ENCODE measurements at places on chromosomes 13 and 19. TPM values are rescaled to one million over a fixed set of nuclear protein-coding genes. Genes with fewer than 3 reads are reported as not detected.

The TPTE2 gene
- not detected for total RNA-seq

DNA sequence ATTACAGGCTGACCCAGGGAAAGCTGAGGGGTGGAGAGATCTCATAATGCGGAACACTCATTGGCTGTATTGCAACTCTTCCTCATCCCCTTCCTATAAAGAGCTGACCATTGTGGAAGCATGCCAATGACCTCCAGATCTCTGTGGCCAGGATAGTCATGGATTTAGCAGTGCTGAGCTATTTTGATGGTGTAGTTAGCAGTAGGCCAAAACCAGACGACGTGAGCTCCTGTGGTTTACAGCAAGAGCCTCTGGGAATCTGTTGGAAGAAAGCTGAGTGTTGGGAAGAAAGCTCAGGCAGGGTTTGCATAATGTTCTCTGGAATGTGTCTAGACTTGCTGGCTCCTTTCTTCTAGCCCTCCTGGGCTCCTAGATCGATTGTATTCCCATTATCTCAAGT lies 187.5 kb upstream of the GPC6 start:
- H3K36me3 ChIP-seq, result no peaks in the 10 kb centered on the region
- H3K4me1 ChIP-seq, result no peaks in the 10 kb centered on the region
- no peak for DNase-seq
- H3K4me3 ChIP-seq, result no peak overlapping the region
- no peak overlapping the region for H3K27ac ChIP-seq
- H3K27me3 ChIP-seq, result no peaks in the 10 kb centered on the region

- H3K36me3 ChIP-seq, result no peaks in the 10 kb centered on the region
- H3K4me1 ChIP-seq, result no peaks in the 10 kb centered on the region
- no peak overlapping the region for H3K27ac ChIP-seq
- DNase-seq, result no peak
Observed at GRCh38 chr13:86476656-86477055, 677.4 kb upstream of the SLITRK6 start.

The MCF2L gene
- total RNA-seq, result 112 TPM

The SELENOV gene
- not detected for total RNA-seq

The SCGB2B2 gene
- not detected for total RNA-seq

The ATCAY gene
- total RNA-seq, result not detected

DNA sequence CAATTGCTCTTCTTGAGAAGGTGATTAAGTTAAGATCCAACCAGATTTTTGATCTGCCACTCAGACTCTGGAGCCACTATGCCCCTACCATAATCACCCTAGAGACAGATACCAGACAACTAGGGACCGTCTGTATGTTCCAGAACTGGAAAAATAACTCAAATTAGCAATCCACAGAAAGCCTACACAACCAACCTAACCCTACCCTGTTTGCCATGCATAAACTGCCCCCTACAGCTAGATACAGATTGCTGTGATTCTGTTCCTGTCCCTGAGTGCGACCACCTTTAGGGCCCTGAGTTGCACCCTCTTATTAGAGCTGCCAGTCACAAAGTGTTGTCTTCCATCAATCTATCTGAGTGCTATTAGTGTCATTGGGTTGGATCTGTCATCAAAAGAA lies 929.8 kb upstream of the SLITRK1 start:
- DNase-seq, result no peak
- H3K36me3 ChIP-seq, result no peaks in the 10 kb centered on the region
- no peak overlapping the region for H3K4me3 ChIP-seq
- H3K27me3 ChIP-seq, result no peaks in the 10 kb centered on the region

The MEF2B gene
- total RNA-seq, result not detected

DNA sequence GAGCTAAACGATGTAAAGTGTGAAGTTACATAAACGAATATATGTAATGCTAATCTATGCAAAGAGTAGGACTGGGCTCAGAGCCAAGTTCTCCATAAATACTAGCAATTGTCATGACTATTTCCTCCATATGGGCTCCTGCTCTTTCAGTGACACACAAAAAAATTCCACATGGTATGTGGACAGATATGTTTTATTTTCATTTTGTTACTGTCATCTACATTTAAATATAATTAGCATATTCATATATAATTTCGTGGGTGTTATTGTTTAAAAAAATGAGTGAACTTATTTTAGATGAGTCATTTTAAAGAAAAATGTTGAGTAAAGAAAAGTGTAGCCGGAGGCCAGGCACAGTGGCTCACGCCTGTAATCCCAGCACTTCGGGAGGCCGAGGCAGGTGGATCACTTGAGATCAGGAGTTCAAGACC lies 5.0 kb upstream of the IGSF23 start:
- H3K36me3 ChIP-seq, result no peaks in the 10 kb centered on the region
- H3K27ac ChIP-seq, result no peak overlapping the region
- DNase-seq, result no peak
- no peaks in the 10 kb centered on the region for H3K27me3 ChIP-seq
- peaks cover 4% of the 10 kb centered on the region for H3K4me1 ChIP-seq

- H3K27me3 ChIP-seq, result no peaks in the 10 kb centered on the region
- H3K4me1 ChIP-seq, result no peaks in the 10 kb centered on the region
- no peak overlapping the region for H3K27ac ChIP-seq
Observed at GRCh38 chr13:37241786-37242185, 136.3 kb upstream of the CSNK1A1L start.

The FFAR1 gene
- total RNA-seq, result not detected

DNA sequence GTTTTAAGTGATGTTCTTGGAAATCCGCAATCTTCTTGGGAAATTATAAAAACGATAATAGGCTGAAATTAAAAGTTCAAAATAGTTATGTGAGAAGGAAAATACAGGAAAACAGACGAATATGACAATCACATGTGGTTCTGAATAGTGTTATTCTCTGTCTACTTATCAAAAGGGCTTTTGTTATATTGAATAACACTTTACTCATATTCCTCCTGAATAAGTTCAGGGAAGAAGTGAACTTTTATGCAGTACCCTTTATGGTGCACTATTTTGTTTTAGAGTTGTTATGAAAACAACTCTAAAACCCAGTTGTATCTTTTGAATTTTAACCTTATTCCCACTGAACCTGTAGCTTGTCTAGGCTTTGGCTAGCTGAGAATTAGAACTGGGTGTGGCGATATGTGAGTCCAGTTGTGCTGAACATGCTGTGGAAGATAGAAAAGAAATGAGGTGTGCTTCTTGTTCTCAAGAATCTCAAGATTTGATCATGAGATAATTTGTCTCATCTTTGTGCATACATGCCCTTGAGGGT lies 384.4 kb downstream of the LMO7 start:
- no peaks in the 10 kb centered on the region for H3K36me3 ChIP-seq
- H3K27ac ChIP-seq, result no peak overlapping the region
- no peaks in the 10 kb centered on the region for H3K4me1 ChIP-seq
- H3K4me3 ChIP-seq, result no peak overlapping the region
- DNase-seq, result no peak

- peak overlapping the region; percentile 83 for H3K27ac ChIP-seq
- peak; percentile 97 for DNase-seq
- H3K27me3 ChIP-seq, result no peaks in the 10 kb centered on the region
- H3K4me1 ChIP-seq, result peaks cover 43% of the 10 kb centered on the region
- H3K4me3 ChIP-seq, result no peak overlapping the region
- H3K36me3 ChIP-seq, result peaks cover 81% of the 10 kb centered on the region
Observed at GRCh38 chr19:15265850-15266248, 33.6 kb upstream of the EPHX3 start.

DNA sequence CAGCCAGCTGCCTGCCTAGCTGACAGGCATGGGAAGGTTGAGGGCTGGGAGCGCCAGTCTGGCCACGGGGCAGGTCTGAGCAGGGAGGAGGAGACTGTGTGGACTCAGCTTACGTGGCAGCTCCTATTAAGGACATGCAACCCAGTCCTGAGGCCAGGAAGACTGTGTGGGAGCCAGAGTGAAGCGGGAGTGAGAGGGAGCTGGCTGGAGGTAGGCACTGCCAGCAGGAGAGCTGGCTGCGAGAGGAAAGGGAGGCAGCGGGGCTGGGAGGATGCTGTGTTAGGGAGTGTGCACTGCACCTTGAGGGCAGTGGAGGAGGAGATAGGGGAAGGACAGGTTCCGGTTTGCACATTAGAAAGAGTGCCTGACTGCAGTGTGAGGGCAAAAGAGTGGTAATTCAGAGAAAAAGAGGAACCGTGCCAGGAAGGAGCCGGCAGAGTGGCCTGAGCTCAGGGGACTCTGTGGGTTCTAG lies 99.2 kb downstream of the SLC7A1 start:
- peaks cover 19% of the 10 kb centered on the region for H3K36me3 ChIP-seq
- H3K27ac ChIP-seq, result peak overlapping the region; percentile 67
- H3K4me1 ChIP-seq, result peaks cover 16% of the 10 kb centered on the region
- DNase-seq, result peak; percentile 81

The MTUS2 gene
- 8.9 TPM for total RNA-seq

- no peaks in the 10 kb centered on the region for H3K4me1 ChIP-seq
- no peak for DNase-seq
- no peak overlapping the region for H3K27ac ChIP-seq
- no peaks in the 10 kb centered on the region for H3K27me3 ChIP-seq
Observed at GRCh38 chr13:70162141-70162540, 53.9 kb upstream of the KLHL1 start.
